Activated naive CD4-positive, alpha-beta T cell treated with anti-CD3 and anti-CD28 coated beads, Interleukin-2, amount 50 U/mL, for 72 hours (primary cell): ENCODE measurements at places on chromosomes 5 and 9.

DNA sequence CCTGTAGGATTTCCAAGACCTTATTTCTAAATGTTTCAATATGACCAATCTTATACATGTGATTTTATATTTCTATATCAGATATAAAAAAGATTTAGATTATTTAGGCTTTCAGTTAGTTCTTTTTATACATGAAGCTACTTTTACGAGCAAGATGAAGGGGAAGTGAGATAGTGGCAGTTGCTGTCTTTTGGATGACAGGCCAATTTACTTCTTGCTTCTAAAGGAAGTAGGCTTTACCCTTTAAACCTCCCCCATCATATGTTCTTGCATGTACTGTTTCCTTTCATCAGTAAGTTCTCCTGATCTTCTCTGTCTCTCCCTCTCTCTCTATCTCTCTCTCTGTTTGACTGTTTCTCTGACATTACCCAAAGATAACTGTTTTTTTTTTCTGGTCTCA, 4.0 kb upstream of the TYRP1 start:
- no peak for DNase-seq

DNA sequence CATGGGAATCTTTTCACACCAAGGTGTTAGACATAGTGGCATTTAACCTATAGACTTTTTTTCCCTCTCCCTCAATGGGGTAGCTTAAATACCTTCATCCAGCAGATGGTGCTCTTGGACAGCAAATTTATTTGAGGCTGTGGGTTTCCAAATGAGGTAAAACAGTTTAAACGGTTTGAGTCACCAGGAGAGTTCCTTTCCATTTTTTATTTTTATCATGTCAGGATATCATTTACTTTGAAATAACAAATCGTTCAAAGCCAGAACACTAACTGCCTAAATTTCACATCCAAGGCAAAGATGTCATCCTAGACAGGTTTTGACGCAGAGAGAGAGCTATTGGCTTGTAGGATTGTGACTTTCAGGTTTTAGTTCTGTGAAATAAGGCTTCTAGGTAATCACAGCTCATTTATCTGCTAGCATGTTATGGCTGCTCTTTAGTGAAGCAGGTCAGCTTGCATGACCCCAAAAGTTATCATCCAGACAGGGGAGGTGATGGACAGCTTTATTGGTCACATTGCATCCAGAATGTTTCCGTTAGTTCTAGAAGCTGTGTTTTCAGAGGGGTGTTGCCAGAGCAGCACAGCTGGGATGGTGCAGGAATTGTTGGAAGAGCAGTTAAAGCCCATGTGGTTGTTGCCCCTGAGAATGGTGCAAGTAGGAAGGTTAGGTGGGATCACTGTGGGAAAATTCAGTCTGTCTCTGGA, 69.8 kb downstream of the KDM4C start:
- peak; percentile 56 for DNase-seq

- no peak for DNase-seq
These were observed 72.6 kb upstream of the EQTN start for GRCh38 chr9:27369591-27369990.

GRCh38 chr5:23675456-23675855, 168.0 kb downstream of the PRDM9 start:
- DNase-seq = no peak

- no peak for DNase-seq
These were observed 40.0 kb downstream of the CMYA5 start for GRCh38 chr5:79729679-79730078.

DNA sequence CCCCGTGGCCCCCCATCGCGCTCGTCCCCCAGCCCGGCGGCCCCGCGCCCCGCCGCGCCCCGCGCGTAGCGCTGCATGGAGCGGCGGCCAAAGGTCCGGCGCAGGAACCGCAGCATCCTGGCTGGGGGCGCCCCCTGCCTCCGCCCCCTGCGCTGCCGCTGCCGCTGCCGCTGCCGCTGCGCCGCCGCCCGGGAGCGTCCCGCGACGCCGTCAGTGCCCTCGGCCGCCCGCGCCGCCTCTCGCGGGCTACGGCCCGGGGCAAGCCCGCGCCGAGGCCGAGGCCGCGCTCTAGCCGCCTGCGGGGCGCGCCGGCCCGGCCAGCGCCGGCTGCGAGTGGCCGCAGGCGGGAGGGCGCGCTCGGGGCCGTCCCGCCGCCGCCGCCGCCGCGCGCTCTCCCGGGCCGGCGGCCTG, 523 bp downstream of the EPB41L4B start:
- no peak for DNase-seq

DNA sequence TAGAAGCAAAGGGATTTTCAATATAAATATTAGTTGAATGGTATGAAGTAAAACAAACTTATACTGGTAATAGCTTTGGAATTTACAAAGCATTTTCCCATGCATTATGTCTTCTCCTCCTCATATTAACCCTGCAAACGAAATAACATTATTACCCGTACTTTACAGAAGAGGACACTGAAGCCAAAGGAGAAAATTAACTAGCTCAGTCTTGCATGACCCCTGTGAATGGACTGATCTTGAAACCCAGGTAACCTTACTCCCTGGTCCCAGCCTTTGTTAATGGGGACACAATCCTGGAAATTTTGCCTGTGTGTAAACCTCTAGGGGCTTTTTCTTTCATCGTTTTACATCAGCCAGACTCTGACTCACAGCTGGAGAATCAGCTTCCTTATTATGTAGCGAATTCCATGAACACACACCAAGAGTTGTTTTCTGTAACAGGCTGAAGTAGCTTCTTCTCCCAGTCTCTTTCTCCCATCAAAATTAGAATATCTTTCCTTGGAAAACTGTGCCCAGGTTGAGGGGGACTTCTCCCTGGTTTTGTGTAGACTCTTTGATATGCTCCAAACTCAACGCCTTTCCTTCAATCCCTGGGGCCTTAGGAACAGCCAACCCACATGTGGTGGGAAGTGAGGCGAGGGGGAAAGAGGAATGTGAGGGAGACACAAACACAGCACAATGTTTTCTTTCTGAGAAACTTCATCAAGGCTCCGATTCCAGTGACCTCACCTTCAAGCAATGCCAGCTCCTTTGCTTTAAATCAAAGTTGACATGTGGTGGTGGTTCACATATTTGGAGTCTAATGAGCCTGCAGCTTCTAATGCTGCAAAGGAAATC, 480.9 kb upstream of the PAPPA start:
- no peak for DNase-seq

GRCh38 chr9:137358126-137358525, 56.1 kb upstream of the NRARP start:
- no peak for DNase-seq

- no peak for DNase-seq
These were observed 47.1 kb upstream of the RAI14 start for GRCh38 chr5:34608859-34609648.

DNA sequence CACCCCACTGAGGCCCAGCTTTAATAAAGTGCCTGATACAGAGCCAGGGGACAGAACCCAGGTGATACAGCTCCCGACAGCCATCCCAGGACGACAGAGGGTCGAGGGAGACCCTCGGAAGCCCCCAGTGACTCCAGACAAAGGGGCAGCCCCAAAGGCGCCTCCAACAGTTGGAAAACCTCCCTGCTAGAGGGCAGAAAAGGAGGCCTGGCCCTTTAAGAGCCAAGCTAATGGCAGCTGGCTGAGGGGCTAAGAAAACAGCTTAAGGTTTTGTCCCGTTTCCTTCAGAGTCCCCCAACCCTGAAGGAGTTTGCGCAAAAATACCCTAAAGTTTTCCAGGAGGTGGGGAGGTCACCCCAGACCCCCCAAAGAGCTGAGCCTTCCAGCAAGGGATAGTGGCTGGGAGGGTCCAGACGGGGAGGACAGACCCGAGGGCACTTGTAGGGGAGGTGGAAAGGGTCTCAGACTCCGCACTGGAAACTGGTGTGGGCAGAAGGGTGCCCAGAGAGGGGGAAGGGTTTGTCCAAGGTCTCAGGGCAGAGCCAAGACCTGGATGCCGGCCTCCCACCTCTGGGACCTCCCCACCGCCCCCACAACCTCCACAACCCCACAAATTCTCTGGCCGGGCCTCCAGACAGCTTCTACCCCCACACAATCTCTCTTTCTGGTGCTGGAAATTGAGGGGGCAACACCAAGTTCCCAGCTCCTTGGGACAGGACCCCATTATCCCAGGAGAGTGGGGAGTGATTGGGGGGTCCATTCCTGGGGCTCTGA, 8.2 kb upstream of the AK1 start:
- DNase-seq = no peak

DNA sequence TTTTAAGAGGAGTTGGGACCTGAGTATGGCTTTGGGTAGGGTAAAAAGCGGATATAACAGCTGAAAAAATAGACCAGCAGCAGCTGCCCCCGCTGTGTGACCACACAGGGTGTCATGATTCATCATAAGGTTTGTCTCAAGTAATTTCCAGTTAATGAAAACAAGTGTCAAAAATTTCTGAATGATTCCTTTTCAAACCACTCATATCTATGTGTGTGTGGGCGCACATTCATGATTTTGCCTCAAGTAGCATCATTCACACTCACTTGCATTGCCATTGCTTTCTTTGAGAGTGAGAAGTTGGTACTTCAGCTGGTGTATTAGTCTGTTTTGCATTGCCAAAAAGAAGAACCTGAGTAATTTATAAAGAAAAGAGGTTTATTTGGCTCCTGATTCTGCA, 12.1 kb upstream of the TNFAIP8 start:
- no peak for DNase-seq

DNA sequence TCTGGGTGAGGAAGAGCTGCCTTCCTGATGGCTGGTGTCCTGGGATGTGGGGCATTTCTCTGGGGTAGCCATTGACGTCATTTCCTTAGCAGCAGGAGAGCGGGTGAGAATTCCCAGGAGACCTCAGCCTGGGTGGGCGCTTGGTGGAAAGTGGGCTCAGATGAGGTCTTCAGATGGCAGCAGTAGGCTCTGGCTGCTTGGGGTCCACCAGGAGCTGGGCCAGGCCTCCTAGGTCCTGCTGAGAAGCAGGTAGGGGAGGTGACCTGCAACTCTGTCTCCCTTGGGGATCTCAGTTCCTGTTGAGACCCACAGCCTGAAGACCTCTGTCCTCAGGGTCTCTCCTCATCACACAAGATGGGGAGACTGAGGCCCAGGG, 31.5 kb downstream of the FAM163B start:
- DNase-seq = no peak

DNA sequence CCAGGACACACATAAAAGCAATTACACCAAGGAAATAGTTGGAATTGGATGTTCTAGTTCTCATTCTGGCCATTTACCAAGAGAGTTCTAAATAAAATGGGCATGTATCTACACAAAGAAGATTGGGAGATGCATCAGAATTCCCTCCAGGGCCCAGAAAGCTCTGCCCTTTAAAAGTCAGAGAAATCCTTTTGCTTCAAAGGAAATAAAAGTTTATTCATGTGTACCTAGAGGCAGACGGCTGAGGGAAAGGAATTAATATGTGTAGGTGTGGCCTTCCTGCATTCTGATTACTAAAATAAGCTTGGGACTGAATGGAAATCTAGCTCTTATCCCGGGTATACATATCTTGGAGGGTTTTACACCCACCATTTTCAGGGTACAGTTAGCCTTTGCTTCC, 719.4 kb downstream of the SEMA5A start:
- no peak for DNase-seq

DNA sequence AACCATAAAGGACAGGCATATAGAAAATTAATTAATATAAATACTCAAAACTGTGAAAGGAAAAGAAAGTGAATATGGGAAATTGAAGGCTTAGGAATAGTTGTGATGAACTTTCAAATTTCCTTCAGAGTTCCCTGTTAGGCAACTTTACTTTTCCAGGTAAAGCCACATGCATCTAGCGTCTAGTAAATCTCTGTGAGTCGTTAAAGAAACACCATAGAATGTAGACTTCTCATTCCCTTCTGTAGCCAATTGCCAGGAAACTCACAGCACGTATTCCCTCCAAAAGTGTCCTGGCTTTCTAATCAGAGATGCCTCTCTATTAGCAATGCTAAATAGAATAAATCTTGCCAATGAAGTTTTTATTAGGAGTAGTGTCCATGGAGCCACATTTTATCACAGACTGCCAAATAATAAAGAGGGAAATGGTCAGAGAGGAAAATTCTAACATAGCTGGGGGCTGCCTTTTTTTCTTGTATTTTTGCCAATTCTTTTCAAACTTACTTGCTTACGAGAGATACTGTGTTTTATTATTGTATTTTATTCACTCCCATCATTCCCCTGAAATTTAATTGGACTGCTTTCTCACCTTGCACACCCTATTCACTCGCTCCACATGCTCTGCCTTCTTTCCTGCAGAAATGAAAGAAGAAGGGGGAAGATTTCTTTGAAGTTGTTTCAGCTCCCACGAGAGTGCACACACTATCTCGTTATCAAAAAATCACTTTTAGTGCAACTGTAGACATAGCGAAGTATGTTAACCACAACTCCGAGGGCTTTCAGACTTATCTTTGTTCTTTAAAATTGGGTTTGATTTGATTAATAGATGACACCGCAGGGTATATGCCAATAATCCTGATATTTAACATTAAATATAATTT, 439.0 kb downstream of the CSNK1G3 start:
- DNase-seq = no peak

DNA sequence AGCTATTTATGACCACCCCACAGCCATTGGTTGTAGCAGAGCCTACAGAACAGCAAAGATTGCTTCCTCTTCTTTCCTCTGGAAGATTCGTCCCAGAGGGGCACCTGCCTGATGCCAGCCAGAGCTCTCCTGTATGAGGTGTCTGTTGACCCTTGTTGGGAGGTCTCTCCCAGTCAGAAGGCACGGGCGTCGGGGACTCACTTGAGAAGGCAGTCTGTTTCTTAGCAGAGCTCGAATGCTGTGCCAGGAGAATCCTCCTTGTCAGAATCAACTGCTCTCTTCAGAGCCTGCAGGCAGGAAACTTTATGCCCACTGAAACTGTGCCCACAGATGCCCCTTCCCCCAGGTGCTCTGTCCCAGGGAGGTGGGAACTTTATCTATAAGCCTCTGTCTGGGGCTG, 479.5 kb upstream of the IZUMO3 start:
- no peak for DNase-seq

DNA sequence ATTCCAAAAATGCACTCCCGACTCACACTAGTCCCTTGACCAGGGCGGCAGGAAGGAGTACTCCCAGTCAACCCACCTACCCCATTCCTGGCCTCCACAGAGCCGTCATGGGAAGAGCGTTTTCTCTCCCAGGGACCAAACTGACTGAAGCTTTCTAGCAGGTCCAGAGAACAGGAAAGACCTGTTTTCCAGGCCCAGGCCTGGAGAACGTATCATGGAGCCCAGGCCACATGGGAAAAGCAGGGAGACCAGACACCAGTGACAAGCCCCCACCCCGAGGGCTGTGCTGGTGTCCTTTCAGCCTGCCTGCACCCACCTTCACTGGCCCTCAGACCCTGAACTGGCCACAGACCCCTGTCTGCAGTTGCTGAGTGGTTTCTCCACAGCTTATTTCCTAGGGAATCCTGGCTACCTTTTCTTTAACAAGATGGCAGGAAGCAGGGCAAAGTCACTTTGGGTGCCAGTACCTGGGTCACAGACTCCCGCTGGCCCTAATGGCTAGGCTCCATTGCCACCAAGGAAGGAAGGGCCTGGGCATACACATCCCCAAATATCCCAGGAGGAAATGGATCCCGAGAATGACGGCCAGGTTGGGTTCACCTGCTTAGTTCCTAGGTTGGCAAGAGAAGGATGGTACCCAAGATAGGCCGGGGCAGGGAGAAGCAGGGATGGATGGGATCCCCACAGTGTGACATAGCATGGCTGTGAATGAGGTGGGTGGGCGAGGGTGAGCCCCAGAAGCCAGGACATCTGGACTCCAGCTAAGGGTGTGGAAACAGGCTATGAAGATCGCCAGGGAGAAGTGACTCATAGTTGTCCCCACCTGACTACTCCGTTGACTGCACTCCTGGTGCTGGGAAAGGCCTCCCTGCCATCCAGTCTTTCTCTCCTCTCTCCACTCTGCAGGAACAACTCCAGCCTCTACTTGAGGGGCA, 12.2 kb downstream of the CCNI2 start:
- DNase-seq = no peak

GRCh38 chr5:158553195-158553961, 546.3 kb downstream of the EBF1 start:
- no peak for DNase-seq

GRCh38 chr5:54313311-54314270, 3.2 kb upstream of the ARL15 start:
- no peak for DNase-seq
